Renal cortical epithelial cell (primary cell): ENCODE measurements at places on chromosomes 5 and 9.

GRCh38 chr5:157747766-157748700 is 4.5 kb downstream of the LSM11 start:
- no peak for DNase-seq

DNA sequence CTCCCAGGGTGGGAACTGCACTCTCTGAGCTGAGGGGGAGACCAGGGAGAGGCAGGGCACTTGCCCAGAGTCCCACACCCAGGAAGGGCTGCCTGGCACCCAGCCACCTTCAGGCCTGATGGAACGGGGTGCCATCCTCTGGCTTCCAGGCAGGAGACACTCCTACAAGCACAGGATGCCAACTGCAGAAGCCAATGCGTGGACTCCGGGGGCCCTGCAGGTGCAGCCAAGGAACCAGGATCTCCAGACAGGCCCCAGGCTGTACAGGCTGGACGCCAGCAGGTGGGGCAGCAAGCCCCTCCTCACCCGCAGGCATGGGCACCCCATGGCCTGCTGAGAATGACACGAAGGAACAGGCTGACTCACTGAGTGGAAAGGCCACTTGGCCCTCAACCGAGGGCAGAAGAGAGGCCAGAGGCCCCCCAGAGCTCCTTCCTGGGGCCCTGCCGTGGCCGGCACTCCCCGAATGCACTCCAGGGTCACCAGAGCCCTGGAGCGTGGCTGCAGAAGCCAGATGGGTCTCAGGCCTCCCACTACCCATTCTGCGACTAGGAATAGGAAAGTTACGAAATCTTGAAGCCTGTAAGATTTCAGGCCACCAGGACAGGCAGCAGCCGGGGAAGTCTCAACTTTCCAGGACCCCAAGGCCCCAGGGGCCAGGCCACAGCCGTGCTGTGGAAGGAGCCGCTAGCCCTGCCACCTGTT is 15.7 kb downstream of the NACC2 start:
- no peak for DNase-seq

- peak; percentile 96 for DNase-seq
Measured at GRCh38 chr5:125410537-125411070, 664.2 kb upstream of the ZNF608 start.

DNA sequence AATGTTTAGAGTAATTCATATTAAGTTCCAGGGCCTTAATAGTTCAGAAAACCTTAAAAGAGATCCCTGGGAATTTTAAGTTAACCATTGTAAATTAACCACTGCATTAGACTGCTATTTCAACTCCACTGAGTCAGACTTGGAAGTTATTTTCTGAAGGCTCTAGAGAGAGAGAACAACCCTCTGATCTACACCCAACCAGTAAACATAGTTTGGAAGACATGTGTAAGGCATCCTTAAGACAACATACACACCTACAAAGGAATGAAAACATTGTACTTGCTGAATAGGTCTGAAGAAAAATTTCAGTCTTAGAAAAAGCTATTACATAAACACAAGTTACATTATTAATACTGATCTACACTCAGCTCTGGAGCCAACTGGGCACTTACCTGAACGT is 158.2 kb upstream of the FST start:
- DNase-seq = peak; percentile 46

DNA sequence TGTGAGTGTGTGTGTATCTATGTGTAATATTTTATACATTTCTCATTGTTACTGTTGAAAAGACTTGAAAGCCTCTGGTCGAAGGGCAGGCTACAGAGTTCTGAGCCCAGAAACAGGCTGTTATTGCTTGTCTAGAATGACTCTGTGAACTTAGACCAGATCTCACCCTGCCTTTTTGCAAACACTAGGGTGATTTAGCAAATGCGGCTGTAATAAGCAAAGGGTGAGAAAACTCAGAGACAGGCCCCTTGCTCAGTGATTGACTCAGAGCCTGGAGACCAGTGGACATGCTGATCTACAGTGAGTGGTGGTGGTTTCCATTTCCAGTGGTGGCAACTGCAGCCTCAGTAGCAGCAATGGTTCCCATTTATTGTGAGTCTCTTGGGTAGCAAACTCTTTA is 183.7 kb downstream of the ATP10B start:
- DNase-seq = no peak

DNA sequence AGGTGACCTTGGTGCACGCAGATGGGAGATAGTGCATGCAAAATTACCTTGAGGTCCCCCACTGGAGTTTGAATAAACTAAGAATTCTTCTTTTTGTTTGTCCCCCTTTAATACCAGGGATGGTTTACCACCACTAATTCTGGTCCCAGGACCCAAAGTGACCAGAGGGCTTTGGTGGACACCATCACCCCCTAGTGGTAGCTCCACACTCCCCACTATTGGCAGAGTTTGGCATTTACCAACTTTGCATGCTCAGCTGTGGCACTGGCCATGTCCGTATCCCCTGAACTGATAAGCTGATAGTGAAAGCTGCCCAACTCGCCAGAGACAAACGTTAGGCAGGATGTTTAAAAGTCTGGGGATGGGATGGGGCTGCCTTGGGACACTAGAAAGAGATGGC is 3.3 kb downstream of the ASTN2 start:
- peak; percentile 16 for DNase-seq

DNA sequence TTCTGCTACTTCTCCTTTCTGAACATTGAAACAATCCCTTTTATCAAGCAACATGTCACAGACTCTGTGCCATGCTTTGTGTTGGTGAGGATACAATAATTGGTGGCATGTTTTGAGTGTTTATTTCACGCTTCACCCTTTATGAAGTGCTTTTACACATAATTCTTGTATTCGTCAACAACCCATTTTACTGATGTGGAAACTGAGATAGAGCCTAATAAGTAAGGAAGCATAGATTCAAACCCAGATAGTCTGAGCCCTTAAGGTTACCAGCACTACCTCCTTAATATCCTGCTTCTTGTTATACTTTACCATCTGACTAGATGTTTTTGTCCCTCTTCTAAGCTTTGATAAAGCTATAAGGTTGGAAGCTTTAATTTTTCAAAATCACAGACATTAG is 49.3 kb upstream of the TTC23L start:
- no peak for DNase-seq

DNA sequence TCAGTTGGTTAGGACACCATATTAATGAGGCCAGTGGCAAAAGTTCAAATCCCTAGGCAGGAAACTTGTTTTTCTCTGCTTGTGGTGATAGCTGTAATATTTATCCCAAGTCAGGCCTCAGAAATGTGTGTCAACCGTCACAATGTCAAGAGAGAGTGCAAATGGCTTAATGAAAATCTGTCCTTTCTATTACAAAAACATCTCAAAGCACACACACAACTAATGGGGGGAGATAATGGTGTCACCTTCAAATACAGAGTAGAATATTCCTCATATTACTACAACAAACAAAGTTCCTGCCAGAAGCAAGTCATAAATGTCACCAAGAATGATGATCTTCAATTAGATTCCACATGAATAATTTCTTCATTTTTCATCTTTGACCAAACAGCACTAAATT is 127.2 kb upstream of the MARCHF11 start:
- DNase-seq = no peak

GRCh38 chr9:38227656-38228055 is 158.6 kb upstream of the SHB start:
- DNase-seq = peak; percentile 65

- DNase-seq = no peak
Measured at GRCh38 chr5:92836855-92837755, 743.9 kb downstream of the NR2F1-AS1 start.

DNA sequence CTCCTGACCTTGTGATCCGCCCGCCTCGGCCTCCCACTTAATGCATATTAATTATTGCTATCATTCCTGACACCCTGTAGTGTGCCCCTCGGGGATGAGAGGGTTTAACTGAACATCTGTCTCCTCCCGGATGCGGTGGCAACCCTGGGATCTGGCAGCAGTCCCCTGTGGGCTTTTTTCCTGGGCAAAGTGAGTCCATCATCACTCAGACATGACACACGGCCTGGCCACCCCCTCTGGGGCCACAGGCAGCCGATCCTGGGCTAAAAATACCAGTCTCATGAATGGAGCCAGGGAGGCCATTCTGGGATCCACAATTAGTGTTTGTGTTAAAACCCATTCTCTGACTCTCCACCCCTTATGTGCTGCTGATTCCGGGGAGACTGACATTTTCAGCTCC is 161.2 kb downstream of the RGS3 start:
- DNase-seq = no peak

GRCh38 chr5:75457691-75458090 is 53.7 kb downstream of the CERT1 start:
- DNase-seq = no peak
